ENCODE measurements at places on chromosomes 5 and 9. TPM values are rescaled to one million over a fixed set of nuclear protein-coding genes. Genes with fewer than 3 reads are reported as not detected.

Gene PCDHA12
- 0.17 TPM for total RNA-seq

Gene TLE1
- total RNA-seq: 92.7 TPM

Gene KCNIP1
- 20.8 TPM for total RNA-seq

Gene FAM151B
- total RNA-seq: 2.6 TPM

Gene GNA14
- total RNA-seq: 34.9 TPM

Gene SLC36A3
- not detected for total RNA-seq

Gene PCDHA1
- total RNA-seq: 0.17 TPM
